ENCODE measurements at places on chromosomes 1 and 21.

GRCh38 chr1:80066060-80066459 is 1059.5 kb upstream of the ADGRL4 start:
- DNase-seq, result no peak

GRCh38 chr1:232744847-232745246 is 60.4 kb upstream of the MAP10 start:
- no peak for DNase-seq

DNA sequence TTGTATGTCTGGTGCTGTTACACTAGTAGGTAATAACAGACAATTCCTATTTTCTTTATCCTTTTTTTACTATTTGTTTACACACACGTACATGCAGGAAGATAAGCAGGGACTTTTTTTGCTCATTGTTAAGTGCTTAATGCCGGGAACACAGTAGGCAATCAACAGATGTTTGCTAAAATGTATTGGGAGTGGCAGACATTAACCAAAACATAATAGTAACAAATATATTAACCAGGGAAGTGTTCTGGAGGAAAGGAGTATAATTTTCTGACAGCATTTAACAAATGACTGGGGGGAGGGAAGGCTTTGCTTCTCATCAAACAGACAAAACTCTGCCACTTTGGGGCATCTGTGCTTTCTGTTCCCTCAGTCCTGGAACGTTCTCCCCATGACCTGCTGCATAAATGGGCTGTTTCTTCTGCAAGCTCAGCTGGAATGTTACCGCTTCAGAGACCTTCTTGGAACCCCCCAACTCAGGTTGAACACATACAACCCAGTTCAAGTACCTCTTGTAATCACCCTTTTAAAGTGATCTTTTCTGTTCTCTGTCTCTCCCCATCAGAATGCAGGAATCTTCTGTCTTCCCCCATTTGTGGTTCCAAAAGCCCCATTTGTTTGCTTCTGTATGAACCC is 2.1 kb downstream of the CR1L start:
- DNase-seq, result no peak

DNA sequence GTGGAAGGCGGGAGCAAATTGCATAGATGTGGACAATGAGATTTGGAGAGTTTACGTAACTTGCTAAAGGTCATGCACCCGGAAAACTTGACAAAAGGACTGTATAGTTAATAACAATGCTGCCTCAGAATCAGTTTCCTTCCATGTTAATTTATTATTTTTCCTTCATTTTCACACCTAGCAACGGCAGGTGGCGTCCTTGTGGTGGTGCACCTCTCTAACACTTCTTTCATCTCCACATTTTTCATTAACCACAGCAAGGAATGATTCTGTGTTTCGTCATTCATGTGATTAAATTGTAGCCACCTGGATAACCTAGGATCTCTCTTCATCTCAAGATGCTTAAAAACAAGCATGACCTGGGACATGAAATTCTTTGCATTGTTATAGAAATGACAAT is 2133.0 kb downstream of the NCAM2 start:
- no peak for DNase-seq

- no peak for DNase-seq
Observed at GRCh38 chr1:36154765-36155407, 1.1 kb upstream of the MAP7D1 start.

All from pons (tissue), 1 donor.